ENCODE measurements at places on chromosomes 1 and 21.

DNA sequence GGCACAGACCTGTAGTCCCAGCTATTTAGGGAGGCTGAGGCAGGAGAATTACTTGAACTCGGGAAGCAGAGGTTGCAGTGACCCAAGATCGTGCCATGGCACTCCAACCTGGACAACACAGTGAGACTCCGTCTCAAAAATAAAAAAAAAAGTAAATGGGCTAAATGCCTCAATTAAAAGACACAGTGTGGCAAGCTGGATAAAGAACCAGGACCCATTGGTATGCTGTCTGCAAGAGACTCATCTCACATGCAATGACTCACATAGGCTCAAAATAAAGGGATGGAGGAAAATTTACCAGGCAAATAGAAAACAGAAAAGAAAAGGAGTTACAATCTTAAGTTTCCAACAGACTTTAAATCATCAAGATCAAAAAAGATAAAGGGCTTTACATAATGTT is 40.3 kb downstream of the ACBD6 start:
- no peak for DNase-seq

DNA sequence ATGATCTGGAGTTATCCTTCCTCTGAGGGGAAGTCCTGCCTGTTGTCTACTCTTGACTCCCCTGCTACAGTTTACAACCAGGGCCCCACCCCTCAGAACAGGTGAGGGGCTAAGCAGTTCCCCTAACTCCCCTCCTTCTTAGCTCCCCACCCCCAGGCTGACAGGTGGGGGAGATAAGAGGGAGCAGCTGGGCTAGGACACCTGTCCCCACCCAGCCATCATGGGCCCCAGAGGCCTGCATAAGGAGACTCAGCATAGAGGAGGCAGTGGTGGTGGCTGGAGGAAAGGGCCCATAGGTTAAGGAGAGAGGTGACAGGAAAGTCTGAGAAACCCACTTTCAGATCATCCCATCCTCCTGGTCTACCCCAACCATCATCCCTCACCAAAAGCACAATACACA is 6.8 kb downstream of the MEF2D start:
- DNase-seq: no peak

DNA sequence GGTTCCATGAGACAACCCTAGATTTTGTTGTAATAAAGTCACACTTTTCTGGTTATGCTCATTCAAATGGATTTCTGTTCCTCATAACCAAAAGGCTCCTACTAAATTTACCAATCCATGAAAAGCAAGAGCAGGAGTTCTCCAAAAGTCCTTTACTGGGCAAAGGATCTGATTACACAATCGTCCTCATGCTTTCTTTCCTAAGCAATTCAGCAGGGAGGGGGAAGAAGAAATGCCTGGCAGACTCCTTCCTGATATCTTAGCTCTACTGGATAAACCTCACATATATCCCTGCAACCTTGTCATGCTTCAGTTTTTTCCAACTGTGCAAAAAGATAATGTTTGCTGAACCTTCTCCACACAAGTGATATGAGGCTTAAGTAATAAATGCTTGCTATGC is 67.6 kb upstream of the GUCA2B start:
- no peak for DNase-seq

GRCh38 chr1:162343470-162343869 is 33.2 kb downstream of the SPATA46 start:
- DNase-seq: no peak

- DNase-seq: no peak
These were observed 13.5 kb upstream of the PPP1R8 start for GRCh38 chr1:27816921-27817630.

DNA sequence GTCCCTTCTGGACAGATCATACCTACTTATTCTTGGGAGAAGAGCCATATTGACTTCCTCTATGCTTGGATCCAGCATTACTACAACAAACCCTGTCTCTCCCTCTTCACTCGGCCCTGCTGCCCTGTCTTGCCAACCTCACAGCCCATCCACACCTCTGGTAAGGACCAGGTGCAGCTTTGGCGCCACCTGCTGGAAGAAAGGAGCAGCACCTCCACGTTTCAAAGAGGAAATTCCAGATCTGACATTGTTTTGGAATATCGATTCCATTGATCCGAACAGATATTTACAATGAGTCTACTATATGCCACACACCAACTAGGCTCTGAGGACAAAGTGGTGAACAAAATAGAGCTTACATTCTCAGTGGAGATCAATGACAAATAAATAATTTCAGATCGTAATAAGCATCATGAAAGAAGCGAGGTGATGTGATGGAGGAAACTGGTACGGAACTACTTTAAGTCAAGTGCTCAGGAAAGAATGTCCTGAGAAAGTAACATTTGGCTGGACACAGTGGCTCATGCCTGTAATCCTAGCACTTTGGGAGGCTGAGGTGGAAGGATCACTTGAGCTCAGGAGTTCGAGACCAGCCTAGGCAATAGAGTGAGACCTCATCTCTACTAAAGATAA is 18.7 kb downstream of the MFSD2A start:
- no peak for DNase-seq

GRCh38 chr1:4218619-4219018 is 318.5 kb upstream of the C1orf174 start:
- DNase-seq: no peak

DNA sequence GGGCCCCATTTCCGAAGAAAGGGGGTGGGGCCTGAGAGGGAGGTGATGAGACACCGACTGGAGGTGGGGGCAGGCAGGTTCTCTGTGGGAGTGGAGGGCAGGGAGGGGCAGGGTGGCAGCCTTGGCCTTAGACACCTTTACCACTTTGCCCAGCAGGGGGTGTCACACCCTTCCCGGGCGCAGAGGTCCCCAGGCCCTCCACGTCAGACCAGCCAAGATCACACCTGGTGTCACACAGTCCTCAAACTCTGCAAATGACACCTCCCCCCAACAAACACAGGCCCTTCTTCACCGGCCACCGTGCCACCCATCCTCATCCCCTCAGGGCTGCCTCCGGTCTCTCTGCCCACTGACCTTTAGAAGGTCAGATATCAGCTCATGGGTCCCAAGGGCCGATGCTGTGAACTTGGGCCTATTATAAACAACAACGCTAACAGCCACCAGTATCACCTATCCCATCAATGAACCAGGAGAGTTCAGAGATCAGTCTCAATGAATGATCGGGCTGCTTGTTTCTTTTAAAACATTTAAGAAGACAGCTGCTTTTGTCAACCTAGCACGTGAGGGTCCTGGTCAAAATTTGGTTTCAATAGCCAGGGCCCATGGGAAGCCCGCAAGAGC is 103.9 kb downstream of the CASZ1 start:
- DNase-seq: no peak

GRCh38 chr1:64631346-64632034 is 113.4 kb upstream of the RAVER2 start:
- no peak for DNase-seq

DNA sequence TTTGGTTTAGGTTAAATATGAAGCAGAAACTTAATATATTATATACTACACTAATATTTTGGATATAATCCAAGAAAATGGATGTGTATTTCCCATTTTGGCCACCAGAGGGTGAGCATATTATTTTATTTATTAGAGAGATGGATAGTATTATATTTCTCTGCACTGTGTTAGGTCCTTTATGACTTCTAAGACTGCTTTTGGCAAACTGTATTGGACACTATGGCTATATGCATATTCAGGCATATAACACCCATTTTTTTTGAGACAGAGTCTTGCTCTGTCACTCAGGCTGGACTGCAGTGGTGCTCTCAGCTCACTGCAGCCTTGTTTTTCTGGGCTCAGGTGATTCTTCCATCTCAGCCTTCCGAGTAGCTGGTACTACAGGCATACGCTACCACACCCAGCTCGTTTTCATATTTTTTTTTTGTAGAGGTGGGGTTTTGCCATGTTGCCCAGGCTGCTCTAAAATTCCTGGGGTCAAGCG is 17.8 kb upstream of the PGM1 start:
- no peak for DNase-seq

DNA sequence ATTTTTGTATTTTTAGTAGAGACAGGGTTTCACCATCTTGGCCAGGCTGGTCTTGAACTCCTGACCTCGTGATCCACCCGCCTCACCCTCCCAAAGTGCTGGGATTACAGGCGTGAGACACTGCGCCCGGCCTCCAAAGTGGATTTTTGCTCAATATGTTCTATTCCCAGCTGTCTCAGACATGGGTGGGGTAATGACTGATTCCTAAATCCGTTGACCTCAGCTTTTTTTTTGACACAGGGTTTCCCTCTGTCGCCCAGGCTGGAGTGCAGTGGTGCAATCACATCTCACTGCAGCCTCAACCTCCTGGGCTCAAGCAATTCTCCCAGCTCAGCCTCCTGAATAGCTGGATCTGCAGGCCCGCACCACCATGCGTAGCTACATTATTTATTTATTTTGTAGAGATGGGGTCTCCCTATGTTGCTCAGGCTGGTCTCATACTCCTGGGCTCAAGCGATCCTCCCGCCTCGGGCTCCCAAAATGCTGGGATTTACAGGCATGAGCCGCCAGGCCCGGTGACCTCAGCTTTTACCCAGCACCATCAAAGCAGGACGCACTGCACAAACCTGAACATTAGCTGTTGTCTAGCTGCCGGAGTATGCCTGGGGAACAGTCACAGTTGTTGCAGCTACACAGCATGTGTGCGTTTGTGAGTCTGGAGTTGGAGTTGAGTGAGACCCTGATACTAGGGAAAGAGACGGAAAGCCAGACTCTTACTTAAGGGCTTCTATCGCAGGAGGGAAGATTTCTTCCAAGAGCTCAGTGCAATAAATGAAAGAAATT is 43.7 kb upstream of the PSEN2 start:
- DNase-seq: peak; percentile 88

DNA sequence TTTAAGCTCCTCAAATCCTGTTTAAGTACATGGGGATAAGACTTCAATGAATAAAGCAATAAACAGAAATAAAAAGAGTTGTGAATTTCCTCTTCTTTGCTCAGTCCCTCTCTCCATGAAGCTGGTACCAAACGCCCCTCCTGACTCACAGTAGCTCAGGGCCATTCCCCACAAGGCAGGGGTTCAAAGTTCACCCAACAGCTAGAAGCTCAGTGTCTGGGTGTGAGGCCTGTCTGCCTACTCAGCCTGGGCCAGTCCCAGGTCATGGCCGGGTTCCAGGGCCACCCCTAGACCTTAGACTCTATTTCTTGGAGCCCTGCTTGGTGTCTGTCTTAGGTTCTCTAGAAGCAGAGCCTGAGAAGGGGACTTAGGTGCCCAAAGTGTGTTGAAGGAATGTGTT is 251.5 kb downstream of the GRIK3 start:
- DNase-seq: no peak

GRCh38 chr1:84363019-84363418 is 35.3 kb upstream of the DNASE2B start:
- DNase-seq: no peak

DNA sequence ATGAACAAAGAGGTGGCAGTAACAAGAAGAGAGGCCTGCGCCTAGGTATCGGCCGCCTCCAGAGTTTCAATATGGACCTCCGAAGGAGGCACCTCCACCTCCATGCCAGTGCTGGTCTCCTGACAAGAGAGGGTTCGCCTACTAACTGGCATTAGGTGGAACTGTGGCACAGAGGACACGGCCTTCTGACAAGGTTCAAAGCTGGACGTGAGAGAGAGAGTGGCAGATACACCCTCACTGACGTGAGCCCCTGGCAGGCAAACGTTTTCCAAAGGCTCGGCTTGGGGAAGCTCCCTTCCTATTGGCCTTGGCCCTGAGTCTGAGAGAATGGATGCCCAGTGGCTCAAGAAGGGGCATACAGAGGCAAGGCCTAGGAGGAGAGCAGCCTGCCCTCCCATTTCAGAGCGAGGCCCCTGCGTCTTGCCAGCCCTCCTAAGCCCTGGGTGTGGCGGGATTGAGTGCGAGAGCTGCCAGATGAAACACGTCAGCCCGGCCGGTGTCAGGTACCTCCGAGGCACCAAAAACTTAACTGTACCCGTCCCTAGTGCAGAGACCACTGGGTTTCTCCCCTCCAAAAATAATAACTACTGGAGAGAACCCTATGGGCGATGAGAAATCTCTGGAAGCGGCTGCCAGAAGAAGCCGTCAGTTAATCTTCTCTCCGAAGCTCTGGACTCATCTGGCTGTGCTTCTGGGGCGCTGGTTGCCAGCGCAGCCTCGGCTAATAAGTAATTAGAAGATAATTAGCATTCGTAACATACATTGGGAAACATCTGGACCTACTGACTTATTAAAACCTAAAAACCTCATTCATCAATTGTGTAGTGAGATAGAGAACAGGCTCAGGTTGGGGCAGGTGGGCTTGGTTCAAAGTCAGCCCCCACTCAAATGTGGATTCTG is 283.6 kb downstream of the NPHP4 start:
- DNase-seq: no peak

DNA sequence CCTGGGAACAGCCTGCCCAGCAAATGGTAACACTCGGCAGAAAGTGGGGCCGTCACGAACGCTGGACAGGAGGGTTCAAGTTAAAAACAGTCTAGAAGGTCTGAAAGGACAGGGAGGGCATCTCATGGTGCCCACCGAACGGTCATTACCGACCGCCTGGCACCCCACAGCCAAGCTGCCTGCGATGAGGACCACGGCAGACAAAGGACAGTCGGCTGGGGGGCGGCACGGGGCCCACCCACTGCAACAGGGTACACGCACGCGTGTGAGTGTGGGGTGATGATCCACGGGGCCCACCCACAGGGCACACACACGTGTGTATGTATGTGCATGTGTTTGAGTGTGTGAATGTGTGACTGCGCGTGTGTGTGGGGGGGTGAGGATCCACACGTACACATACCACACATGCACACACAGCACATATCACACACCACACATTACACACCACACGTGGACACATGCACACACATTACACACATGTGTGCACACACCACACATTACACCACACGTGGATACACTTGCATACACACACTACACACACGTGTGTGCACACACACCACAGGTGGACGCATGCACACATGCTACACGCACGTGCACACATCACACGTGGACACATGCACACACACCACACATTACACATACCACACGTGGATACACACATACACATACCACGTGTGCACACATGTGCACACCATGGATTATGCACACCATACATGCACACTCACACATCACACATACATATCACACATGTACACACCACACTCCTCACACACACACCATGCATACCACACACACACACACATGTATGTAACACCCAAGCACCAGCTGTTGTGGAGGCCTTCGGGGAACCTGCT is 63.2 kb downstream of the SLC19A1 start:
- no peak for DNase-seq

DNA sequence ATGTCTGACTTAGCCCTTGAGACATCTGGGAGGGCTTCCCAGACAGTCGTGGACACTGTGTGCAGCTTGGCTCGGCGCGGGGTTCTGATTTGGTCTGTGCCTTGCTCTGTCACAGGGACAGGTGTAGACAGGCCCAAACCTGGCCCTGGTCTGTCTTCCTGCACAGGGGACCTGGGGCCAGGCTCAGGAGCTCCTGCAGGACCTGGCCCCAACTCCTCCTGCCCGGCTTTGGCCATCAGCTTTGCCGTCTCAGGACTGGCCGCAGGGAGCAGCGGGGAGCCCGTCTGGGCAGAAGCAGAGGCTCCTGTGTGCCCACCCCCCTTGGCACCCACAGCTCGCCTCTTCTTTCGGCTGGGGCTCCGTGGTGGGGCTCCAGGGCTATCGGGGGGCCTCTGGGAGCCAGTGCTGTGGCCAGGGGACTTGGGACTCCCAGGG is 1.7 kb downstream of the PERM1 start:
- no peak for DNase-seq
